ENCODE measurements at places on chromosomes 6 and 20.

DNA sequence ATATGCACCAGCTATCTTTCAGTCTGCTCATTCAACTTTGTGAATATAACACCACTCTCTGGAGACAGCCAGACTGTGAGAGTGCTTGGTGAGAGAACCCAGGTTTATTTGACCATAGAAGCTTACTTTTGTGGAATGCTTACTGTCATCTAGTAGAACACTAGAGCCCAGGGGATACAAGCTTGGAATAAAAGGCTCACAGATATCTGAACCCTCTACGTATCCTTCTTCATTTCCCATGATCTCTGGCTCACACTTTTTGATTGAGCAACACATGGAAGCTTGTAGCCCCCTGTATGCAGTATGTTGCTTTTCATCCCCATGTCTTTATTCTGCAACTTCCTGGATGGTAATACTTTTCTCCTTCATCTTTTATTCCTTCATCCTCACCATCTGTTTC, 835.3 kb upstream of the CITED2 start:
- no peak for DNase-seq

GRCh38 chr6:157650801-157651200, 172.2 kb upstream of the SNX9 start:
- no peak for DNase-seq

DNA sequence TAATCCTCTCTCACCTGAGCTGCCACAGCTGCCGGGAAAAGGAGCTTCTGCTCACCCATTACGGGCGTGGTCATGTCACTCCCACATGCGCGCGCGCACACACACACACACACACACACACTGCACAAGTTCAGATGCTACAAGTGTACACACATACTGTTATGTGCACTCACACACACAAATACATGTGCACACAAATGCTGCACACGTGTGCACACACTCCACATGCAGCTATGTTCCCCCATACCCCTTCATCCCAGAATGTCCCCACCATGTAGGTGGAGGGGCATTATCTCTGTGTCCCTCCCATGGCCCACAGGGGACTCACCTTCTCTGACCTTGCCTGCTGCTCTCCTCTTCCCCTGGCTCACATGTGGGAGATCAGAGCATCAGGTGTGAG, 37.3 kb downstream of the GNAS-AS1 start:
- DNase-seq, result no peak

DNA sequence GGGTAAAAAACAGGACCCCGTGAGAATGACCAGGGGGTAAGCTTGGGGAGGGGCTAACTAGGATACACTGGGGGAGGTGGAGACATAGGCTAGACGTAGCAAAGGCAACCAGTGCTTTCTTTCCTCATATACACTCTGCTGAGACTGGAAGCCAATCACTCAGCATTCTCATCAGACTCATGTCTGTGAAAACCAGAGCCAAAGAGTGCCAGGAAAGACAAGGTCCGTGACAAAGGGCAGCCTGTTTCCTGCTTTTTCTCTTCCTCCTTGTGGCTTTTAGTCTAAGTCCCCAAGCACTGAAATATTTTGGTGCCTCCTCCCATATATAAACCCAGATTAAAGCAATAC, 97.9 kb upstream of the NEDD9 start:
- peak; percentile 84 for DNase-seq

DNA sequence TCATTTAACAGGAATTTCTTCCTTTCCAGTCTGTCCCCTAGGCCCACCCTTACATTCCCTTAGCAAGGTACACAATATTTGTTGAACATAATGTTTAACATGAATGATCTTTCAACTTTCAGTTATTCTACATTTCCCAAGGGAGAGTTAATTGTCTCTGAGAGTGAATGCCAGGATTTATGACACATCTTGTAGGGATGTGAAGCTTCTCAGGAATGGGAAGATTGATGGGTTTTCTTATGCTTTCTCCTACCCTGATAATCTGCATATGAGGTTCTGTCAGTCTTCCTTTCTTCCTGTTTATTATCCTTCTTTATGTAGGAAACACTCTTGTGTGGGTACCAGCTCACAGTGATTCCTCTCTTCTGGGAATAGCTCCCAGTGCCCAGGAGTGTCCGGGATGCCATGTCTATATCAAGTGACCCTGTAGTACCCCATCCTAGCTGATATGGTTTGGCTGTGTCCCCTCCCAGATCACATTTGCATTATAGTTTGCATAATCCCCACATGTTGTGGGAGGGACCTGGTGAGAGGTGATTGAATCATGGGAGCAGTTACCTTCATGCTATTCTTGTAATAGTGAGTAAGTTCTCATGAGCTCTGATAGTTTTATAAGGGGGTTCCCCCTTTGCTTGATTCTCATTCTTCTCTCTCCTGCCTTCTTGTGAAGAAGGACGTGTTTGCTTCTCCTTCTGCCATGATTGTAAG, 7.1 kb upstream of the FYN start:
- no peak for DNase-seq

DNA sequence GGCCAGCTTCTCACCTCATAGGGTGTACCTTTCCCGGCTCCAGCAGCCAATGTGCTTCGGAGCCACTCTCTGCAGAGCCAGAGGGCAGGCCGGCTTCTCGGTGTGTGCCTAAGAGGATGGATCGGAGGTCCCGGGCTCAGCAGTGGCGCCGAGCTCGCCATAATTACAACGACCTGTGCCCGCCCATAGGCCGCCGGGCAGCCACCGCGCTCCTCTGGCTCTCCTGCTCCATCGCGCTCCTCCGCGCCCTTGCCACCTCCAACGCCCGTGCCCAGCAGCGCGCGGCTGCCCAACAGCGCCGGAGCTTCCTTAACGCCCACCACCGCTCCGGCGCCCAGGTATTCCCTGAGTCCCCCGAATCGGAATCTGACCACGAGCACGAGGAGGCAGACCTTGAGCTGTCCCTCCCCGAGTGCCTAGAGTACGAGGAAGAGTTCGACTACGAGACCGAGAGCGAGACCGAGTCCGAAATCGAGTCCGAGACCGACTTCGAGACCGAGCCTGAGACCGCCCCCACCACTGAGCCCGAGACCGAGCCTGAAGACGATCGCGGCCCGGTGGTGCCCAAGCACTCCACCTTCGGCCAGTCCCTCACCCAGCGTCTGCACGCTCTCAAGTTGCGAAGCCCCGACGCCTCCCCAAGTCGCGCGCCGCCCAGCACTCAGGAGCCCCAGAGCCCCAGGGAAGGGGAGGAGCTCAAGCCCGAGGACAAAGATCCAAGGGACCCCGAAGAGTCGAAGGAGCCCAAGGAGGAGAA, 10.5 kb downstream of the GNAS-AS1 start:
- DNase-seq, result no peak

DNA sequence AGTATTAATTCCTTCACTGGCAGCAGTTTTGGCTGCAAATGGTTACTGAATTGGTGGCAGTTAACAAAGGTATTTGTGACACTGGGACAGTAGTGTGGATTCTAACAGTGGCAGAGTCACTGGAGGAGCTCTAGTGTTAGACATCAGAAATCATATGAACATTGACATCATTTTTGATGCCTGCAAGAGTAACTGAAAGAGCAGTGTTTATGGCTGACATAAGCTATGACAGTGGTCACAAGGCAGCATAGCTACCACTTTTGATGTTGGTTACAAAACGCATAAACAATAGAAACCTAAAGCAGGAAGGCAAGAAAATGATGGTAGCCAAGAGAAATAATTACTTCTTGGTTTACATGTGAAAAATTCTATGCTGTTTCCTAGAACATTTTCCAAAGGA, 326.7 kb upstream of the MAN1A1 start:
- no peak for DNase-seq

DNA sequence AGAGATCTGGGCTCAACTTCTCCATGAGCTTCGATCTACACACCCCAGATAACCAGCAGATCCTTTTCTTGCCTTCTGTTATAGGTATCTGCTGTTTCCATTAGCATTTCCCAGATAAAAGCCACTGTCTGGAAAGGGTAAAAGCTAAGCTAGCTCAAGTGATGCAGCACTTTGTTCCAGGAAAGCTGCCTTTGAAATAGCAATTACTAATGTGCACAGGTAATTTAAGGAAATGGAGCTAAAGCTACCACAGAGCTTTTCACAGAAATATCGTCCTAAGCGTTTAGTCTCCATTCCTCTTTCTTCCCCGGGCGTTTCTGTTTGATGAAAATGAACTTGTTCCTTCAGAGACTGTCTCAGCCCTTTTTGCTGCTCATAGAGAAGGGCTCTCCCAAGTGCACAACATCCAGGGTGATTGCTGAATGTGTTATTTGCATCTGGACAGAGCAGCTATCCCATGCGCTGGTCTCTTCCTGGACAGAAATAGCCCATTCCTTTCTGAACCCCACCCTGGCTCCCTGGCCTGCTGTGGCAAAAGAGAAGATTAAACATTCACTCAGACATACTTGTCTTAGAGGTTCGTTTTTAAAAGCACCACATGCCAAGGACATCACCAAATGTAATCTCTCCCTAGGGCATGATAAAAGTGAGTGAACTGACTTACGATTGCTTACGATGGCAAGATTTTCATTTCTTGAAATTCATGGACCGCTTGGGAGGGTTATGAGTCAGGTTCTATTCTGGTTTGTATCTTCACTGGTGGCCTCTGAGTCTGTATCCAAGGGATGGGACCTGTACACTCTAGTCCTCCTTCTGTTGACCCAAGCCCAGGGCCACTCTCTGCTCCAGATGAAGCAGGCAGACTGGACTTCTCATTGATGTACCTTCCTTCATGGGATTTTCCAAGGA, 429.1 kb upstream of the CDH4 start:
- DNase-seq, result no peak

- DNase-seq, result peak; percentile 73
Observed at GRCh38 chr20:478949-479429, 16.7 kb upstream of the TBC1D20 start.

DNA sequence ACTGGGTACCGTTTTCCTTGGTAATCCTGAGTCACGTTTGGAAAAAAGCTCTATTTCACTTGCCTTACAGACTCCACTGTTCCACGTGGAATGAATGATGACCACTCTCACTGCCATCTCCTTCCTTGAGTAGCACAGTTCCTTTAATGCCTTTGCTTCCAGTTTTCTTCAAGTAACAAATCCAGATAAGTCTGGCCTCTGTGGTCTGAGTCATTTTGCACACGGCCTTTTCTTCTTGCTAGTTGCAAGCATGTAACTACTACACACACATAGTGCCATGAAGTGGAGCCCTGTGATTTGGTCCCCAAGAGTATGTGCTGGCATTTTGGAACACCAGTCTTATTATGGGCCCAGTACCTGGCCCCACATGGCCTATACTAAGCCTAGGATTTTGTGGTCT, 182.8 kb downstream of the SASH1 start:
- no peak for DNase-seq

DNA sequence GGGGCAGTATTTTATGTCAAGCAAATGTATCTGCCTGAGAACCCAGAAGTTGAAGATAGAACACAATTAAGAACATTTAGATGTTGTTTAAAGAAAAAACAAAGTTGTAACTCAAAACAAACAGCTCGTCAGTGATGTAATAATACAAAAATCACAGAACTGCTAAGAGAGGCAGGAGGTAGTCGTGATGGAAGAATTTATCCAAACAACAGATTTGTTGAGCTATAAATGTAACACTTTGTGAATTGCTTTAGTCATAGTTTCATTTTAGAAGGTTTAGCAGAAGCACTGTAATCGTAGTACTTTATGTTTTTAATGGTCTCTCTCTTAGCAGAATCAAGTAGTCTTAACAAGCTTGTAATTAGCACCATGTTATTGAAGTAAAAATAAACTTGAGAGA, 73.6 kb downstream of the SCAF8 start:
- no peak for DNase-seq

GRCh38 chr6:3383525-3383924, 73.3 kb downstream of the SLC22A23 start:
- DNase-seq, result peak; percentile 77

GRCh38 chr6:43399932-43400487, 27.3 kb upstream of the ABCC10 start:
- no peak for DNase-seq

GRCh38 chr6:104182811-104183210, 676.9 kb downstream of the HACE1 start:
- DNase-seq, result peak; percentile 28

GRCh38 chr6:163529605-163530004, 115.1 kb downstream of the QKI start:
- no peak for DNase-seq

- peak; percentile 87 for DNase-seq
Observed at GRCh38 chr6:41706876-41707564, 28.4 kb downstream of the TFEB start.

All from pons (tissue), 1 donor.